Activated CD8-positive, alpha-beta memory T cell treated with anti-CD3 and anti-CD28 coated beads for 24 hours (primary cell): ENCODE measurements at places on chromosomes 1 and 21.

- no peak for DNase-seq
Measured at GRCh38 chr1:63223426-63223825, 98.9 kb upstream of the FOXD3 start.

DNA sequence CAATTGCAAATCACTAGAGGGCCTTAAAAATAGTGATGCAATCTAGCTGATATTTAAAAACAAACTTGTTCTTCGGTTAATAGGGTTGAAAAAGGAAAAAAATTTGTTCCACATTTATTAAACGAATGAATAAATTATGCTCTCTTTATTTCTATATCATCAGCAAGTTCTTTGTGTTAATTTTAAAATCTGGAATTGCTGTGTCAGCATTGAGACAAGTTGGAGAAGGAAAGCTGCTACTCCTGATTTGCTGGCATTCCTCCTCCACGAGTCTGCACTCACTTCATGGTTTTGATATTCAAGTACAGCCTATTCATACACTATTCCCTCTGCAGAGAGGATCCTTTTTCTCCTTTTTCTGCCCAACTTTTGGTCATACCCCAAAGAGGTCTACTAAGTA lies 117.6 kb downstream of the MRPL39 start:
- DNase-seq, result no peak

GRCh38 chr1:214571281-214571680 lies 19.9 kb upstream of the PTPN14 start:
- no peak for DNase-seq

- peak; percentile 46 for DNase-seq
Measured at GRCh38 chr21:35019631-35020032, 29.5 kb downstream of the RUNX1 start.

DNA sequence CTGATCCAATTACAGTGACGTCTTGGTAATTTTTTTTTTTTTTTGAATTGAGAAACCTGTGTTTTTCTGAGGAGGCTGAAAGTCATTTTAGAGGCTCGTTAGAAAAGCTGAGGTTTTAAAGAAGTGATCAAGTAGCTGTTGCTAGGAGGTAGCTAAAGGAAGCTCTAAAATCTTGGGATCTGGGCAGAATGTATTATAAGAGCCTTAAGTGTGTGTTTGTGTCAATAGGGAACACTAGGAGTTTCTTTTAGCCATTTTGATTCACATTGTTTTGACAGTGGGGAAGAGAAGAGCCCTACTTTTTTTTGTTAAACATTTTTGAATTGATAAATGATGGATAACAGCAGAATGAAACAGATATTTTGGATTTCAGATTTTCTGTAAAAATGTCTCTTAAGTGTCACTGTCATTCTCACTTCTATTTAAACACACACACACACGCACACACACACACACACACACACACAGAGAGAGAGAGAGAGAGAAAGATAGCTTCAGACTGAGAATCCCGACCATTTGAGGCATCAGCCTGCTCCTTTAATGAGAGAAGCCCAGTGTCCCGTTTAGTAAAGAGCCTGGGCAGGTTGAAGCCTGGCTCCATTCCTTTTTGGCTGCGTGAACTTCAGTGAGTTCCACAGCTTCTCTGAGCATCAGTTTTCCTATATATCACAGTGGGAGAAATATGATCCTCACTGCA lies 79.1 kb upstream of the GPR88 start:
- DNase-seq, result no peak

- DNase-seq, result no peak
Measured at GRCh38 chr1:78606274-78606673, 14.0 kb upstream of the IFI44L start.

DNA sequence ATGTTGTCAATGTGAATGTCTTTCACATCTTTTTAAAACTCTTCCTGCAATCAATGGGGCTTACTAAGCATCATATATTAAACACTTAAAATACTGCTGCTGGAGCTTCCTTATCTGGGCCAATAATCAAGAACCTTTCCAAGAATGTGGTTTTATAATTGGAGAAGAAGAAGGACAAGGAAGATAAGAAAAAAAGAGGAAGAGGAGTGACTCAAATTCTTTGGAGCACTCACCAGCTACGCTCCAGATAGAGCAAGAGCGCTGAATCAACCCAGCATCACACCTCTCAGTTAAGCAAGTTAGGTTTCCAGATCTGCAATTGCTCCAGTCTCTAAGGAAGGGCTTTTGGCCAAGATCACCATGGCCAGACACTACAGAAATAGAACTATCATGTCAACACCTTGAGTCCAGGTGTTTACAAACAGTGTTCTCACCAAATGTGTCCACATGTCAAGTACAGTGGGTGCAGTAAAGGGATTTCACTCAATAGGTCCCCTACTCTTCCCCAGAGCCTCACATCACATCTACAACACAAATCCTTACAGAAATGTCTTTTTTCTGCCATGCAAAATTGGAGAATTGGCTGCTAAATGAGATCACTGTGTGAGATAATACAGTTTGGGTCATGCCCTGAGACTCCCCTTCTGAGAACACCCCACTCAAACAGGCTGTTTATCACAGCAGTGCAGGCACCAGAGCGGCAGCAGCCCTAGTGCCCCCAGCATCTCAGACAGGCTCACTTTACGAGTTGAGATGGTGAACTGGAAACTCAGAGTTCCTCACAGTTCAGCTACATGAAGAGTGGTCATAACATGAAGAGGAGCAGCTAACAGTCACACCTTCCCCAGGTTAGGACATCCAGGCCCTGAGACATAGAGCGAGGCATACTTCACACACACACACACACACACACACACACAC lies 1.7 kb upstream of the SPRR2B start:
- no peak for DNase-seq

DNA sequence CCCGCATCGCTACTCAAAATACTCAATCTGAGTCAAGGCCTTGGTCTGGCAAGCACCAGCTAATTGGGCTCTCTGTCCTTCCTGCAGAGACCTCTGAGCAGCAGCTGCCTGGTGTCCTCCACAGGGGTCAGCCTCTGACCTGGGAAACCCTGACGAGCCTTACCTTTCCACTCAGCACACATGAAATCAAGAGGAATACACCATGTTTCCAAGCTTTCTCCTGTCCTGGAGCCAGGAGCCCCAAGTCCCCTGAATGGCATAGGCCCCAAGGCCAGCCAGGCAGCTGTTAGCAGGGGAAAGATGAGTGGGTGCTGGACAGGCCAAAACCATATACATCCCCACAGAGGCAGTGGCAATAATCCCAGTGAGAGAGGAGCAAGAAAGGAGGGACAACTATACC lies 27.2 kb upstream of the TSPEAR start:
- DNase-seq, result no peak

DNA sequence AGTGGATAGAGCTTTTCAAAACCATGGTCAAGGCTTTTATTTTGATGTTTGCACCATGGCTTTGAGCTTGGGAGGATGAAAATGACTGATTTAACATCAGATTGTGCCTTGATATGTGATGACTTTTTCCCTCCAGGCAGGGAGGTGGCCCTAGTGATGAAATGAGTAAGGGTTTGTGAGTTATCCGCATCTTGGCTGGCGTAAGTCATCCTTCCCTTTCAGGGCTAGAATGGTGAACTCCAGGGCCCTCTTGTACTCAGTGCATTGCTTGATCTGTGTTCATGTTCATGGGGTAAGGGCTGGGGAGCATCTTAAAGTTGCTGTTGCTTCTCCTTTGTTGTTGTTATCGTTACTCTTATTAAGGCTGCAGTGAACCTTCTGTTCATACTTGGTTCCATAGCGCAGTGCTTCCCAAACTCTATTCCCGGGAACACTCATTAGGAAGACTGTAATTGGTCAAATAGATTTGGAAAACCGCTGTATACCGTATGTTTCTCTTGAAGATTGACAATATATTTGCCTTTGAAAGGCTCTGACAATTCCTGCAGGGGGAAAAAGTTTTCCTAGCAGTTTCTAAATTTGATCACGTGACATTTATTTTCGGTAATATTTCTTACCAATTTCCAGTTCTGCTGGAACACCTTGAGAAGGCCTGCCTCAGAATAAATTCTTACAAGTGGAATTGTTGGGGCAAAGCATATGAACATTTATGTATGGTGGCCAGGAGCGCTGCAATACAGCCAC lies 23.1 kb downstream of the GPR137B start:
- peak; percentile 28 for DNase-seq

DNA sequence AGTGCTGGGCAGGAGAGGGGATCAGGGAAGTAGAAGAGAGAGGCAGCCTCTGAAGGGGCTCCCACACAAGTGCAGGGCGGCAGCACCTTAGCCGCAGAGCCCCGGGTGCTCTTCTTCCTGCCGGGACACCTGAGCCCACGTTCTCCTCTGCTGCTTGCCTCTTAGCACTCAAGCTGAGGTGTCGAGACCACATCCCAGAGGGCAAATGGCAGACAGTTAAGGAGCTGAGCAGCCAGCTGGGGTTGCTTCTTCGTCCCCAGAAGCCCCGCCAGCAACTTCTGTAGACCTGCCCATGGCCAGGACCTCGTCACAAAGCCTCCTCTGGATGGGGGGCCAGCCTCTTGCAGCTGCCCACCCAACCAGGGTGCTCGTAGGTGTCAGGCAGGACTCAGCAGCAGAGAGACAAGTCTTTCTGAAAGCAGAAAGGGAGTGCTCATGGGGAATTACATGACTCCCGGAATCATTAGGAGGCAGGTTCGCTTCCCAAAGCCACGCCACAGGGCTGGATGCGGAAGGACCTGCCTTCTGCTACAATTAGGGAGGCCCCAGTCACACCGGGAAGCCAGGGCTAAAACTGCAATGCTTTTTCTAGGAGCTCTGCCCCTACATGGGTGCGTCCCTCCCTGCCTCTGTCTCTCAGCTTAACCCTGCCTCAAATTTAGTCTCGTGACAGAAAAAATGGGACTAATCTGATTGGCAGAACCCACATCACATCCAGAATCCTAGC lies 141.4 kb upstream of the RAB4A start:
- peak; percentile 68 for DNase-seq

DNA sequence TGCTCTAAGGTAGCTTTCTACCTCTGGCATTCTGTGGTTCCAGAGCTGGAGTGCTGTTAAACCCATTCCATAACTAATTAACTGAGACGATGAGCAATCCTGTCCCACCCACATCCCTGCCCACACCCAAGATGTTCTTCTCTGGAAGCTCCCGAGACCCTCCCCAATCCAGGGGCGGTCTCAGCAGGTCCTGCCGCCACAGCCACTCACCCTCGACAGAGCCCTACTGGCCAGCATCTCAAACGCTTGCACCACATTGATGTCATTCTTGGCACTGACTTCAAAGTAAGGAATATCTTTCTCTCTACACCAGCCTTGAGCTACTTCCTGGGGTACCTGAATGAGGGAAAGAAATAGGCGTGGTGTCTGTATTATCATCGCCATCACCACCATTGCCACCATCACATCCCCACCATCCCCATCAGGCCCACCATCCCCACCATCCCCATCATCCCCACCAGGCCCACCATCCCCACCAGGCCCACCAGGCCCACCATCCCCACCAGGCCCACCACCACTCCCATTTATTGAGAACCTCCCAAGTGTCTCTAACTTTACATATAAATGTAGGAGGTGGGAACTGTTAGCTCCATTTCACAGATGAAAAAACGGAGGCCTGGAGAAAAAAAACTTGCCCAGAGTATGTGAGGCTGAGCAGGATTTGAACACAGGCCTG lies 17.7 kb downstream of the RAB7B start:
- DNase-seq, result no peak

DNA sequence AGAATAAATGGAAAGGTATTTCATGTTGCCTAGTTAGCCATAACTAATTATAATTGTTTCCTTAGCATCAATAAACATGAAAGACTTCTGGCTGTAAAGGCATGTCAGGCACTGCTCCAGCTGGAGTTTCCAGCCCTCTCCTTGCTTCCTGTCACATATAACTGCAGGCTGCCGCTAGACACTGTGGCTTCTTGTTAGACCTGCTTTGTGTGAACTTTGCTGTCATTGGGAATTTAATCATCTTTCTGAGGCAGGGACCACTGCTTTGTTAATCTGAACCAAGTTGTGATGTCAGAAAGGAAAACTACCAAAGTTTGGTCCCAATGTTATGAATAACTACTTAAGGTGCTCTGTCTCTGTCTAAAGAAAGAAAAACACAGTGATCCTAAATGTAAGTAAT lies 90.3 kb upstream of the DUSP10 start:
- no peak for DNase-seq

GRCh38 chr1:84122780-84123382 lies 21.2 kb upstream of the PRKACB start:
- peak; percentile 68 for DNase-seq
